ENCODE measurements at places on chromosomes 1 and 21.
A peak's percentile ranks its signal among the peaks of the same experiment; 100 is the strongest.

GRCh38 chr1:30526652-30527345 lies 196.6 kb downstream of the MATN1 start:
- DNase-seq: no peak

GRCh38 chr1:157181258-157181657 lies 43.1 kb upstream of the ETV3 start:
- DNase-seq: no peak

GRCh38 chr1:162204129-162204822 lies 134.8 kb downstream of the NOS1AP start:
- no peak for DNase-seq

GRCh38 chr1:77834771-77835334 lies 53.6 kb upstream of the NEXN start:
- DNase-seq: no peak

DNA sequence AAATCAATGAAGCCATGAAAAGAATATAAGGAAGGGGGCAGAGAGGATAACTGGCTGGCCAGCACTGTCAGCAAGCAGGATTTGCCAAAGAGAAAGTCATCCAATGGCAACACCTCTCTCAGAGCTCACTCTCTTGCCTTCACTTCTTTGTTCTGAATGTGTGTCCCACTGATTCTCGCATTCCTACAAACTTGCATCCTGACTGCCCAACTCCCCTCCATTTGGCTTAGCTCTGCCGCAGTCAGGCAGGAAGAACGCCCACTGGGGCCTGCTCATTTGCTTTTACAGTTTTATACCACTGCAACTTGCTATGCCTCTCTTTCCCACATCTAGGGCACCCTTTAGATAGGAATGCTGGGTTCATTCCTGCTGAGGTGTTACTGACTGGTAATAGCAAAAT lies 364.2 kb upstream of the ST6GALNAC5 start:
- no peak for DNase-seq

- DNase-seq: peak; percentile 29
Measured at GRCh38 chr1:41239988-41240610, 2.0 kb downstream of the SCMH1 start.

GRCh38 chr1:87334351-87335174 lies 5.9 kb downstream of the LMO4 start:
- peak; percentile 58 for DNase-seq

DNA sequence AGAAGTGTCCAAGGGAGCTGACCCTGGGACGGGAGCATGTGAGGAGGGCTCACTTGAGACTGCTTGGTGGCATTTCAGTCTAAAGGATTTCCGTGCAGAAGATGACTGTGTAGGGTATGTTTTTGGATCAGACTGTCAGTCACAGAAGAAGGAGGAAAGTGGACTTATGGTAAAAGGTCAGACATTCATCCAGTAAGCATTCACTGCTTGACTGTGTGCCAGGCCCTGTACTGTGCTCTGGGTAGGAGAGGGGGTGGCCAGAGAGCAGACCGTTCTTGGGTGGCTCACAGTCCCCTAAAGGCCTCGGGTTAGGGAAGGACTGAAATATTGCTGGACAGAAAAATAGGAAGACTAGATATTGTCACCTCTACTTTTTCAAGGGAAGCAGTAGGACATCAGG lies 2.1 kb upstream of the SERINC2 start:
- no peak for DNase-seq

DNA sequence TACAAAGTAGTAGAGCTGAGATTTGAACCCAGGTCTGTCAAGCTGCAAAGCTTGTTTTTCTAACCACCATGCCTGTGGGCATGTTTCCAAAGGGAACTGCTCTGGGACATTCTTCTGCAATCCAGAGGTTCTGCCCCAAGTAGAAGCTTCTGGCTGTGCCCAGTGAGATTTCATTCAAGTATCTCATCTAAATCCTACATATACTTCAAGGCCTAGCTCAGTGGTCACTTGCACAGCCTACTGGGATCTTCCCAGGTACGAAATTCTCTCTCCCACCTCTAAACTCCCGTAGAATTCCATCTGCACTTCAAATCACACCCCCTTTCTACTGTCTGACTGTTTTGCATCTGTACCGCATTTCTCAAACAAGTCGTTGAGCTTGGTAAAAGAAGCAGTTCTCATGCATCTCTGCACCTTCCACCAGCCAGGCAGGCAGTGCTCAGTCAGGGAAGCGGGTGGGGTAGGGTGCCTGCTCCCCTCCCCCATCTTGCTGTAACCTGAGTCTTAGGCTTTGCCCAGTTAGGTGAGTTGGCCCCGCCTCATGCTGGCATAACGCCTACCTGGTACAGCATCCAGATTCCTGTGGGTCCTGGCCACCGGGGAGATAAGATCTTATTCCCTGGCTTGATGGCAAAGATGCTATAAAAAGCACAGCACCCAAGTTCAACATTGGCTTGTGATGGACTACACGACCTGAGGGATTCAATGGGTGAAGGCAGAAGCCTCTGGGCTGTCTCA lies 13.5 kb downstream of the SLC9A1 start:
- no peak for DNase-seq

- DNase-seq: no peak
Measured at GRCh38 chr1:70641868-70642267, 230.8 kb downstream of the CTH start.

DNA sequence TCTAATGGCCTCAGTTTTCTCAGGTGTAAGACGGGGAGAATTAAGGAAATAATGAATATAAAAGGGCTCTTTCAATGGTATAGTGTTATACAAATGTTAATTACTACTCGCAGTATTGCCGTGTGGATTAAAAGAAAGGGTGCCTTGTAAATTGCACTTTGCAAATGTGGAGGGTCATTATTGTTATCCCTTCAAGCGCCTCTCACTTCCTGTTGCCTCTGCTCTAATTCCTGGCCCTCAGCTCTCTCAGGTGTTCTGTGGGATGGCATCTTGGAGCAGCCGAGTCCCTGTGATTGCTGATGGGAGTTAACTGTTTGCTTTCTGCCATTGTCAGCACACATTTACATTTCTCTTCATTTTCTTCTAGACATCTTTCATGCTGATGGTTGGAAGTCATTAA lies 7.1 kb upstream of the S100A11 start:
- DNase-seq: no peak

DNA sequence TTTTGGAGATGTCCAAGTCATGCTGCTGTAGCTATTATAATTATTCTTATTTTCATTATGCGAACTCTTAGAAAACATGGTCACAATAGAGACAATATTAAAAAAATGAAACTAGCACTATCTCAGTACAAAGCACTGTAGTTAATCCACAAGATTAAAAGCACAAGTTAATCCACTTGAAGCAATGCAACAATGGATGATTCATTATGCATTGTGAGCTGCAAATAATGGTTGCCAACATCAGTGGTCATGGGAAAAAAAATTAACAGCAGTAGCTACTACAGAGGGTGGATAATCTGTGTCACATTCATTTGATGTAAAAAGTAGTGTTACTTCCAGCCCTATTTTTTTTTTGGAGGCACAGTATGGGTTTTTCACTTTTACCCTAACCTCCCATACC lies 56.7 kb downstream of the DPT start:
- no peak for DNase-seq

DNA sequence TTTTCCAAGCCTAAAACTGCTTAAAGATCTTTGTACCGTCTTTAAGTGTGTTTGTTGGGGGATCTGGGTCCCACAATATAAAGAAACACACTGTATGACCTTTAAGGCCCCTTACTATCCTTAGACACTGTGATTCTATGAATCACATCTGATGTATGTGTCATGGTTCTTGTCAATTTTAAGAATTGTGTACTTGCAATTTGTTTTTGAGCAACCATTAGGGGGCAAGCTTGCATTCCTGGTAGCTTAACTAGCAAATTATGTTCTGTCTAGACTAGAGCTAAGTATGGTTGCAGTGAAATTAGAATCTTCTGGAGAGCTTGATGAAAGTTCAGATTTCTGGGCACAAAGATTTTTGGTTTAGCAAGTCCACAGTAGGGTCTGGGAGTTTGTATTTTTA lies 219.5 kb downstream of the TPR start:
- DNase-seq: peak; percentile 3

- no peak for DNase-seq
Measured at GRCh38 chr1:89945852-89946476, 48.9 kb upstream of the ZNF326 start.

- DNase-seq: no peak
Measured at GRCh38 chr1:111183308-111184069, 17.0 kb downstream of the DENND2D start.

DNA sequence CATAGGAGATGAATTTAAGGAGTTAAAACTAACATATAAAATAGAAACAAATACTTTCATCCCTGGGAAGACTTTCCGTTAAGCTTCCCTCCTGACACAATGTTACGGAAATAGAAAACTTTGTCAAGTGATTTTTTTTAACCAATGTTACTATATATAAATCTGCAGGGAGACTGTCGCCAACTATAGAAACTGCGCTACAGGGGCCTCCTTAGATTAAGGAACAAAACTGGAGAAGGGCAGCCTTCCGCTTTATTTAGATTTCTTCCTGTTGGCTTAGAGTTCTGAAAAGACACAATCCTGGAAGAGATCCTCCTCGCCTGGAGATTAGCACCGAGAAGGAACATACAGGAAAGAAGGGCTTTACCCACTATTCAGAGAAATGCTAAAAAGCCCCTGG lies 1.5 kb downstream of the MGST3 start:
- DNase-seq: no peak

GRCh38 chr1:115669002-115669673 lies 27.4 kb downstream of the VANGL1 start:
- DNase-seq: no peak

DNA sequence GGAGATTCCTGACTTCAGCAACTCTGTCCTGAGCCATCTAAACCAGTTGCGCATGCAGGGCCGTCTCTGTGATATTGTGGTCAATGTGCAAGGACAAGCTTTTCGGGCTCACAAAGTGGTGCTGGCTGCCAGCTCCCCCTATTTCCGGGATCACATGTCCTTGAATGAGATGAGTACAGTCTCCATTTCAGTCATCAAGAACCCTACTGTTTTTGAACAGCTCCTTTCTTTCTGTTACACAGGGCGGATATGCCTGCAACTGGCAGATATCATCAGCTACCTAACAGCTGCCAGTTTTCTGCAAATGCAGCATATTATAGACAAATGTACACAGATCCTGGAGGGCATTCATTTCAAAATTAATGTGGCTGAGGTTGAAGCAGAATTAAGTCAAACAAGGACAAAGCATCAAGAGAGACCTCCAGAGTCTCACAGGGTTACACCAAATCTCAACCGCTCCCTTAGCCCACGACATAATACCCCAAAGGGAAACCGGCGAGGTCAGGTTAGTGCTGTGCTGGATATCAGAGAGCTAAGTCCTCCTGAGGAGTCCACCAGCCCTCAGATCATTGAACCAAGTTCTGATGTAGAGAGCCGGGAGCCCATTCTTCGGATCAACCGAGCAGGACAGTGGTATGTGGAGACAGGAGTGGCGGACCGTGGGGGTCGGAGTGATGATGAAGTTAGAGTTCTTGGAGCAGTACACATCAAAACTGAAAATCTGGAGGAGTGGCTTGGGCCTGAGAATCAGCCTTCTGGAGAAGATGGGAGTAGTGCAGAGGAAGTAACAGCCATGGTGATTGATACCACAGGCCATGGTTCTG lies 2.3 kb downstream of the ZBTB37 start:
- peak; percentile 46 for DNase-seq

GRCh38 chr21:38438462-38438893 lies 59.8 kb downstream of the ERG start:
- DNase-seq: no peak

DNA sequence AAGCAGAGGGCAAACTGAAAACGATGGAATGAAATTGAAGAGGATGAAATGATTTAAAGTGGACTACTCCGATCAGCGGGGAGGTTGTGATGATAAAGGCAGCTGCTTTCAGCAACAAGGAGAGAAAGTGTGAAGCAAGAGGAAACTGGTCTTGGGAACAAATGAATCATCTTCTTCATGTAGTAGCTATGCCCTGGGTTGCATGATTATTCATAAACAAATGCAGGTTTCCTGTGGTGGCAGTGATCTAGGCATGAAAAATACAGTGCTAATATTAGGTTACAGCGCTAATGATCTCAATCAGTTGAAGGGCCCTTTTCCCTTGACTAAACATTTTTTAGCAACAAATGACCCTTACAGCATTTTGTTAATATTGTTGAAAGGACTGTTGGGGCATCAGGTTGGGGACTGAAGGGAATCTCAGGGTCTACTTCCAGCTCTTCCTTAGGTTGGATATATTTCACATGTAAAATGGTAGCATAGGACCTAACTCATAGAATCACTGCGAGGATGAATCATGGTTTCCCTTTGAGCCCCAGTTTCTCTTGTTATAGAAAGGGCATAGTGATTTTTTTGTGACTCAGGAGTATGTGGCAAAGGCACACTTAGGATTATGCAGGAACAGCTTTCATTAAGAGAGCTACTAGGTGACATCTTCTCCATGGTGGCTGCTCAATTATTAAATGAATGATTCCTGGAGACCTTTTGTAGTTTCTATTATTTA lies 1.9 kb upstream of the ZFYVE9 start:
- peak; percentile 63 for DNase-seq

DNA sequence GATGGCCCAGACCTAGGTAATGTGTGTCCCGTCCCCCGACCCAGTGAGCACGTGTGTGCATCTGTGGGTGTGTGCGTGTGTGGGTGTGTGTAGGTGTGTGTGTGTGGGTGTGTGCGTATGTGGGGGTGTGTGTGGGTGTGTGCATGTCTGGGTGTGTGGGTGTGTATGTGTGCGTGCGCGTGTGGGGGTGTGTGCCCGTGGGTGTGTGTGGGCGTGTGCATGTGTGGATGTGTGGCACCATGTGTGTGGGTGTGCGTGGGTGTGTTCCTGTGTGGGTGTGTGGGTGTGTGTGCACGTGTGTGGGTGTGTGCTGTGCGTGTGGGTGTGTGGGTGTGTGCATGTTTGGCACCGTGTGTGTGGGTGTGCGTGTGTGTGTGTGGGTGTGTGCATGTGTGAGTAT lies 309.5 kb downstream of the KIF26B start:
- DNase-seq: no peak

DNA sequence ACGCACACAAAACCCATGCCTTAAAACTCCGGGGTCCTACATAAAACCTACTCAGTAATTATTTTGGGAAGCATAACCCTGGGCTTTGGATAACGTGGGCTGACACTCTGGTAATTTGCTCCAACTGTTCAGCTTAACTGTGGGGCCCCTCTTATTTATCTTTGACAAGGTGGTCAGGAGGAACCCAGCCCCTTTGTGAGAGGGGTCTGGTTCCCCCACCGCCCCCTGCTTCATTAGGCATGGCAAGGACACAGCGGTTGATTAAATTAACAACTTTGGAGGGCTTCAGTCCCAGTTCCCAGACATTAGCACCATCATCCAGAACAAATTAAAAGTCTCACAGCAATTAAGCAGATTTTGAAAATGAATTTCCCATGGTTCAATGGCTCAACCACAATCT lies 14.7 kb downstream of the WLS start:
- no peak for DNase-seq

DNA sequence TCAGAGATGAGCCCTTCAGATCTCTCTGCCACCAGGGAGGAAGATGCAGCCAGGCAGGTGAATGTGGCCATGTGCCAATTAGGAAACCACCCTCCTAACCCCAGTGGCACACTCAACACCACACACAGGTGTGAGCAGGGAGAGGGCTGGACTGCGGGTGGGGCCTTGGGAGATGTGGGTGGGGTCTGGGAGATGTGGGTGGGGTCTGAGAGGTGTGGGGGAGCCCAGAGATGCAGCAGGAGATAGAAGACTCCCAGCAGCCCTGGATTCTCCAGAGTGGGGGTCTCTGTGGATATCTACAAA lies 43.2 kb upstream of the COL6A1 start:
- no peak for DNase-seq

Measured in CD4-positive, alpha-beta T cell treated with Interleukin-15 for 4 hours (primary cell).